Jurkat, Clone E6-1 (cell line): ENCODE measurements at places on chromosomes 7 and 10.

DNA sequence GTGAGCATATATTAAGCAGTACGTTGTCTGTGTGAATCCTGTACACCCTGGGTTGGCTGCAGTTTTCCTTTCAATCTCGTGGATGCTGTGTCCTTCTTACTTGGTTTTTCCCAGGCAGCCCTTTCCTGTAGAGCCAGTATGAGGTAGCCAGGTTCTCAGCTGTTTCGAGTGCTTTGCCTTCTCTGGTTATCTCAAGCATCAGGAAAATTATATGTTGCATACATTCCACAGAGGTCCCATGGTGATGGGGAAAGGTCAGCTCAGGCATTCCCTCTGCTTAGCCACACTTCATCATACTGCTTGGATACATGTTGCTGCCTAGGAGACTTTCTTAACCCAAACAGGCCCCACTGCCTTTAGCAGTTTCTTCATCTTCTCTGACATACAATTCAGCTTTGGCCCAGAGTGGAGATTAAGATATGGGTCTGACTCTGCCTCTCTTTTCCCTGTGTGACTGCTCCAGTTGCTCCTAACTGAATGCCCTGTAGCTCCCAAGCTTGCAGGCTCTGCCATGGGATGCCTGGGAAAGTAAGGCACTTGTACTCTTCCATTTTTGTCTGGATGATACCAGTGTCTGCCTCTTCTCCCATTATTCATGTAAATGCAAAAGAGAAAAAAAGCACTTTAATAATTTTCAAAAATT lies 11.3 kb downstream of the GNAI1 start:
- no peak for DNase-seq

DNA sequence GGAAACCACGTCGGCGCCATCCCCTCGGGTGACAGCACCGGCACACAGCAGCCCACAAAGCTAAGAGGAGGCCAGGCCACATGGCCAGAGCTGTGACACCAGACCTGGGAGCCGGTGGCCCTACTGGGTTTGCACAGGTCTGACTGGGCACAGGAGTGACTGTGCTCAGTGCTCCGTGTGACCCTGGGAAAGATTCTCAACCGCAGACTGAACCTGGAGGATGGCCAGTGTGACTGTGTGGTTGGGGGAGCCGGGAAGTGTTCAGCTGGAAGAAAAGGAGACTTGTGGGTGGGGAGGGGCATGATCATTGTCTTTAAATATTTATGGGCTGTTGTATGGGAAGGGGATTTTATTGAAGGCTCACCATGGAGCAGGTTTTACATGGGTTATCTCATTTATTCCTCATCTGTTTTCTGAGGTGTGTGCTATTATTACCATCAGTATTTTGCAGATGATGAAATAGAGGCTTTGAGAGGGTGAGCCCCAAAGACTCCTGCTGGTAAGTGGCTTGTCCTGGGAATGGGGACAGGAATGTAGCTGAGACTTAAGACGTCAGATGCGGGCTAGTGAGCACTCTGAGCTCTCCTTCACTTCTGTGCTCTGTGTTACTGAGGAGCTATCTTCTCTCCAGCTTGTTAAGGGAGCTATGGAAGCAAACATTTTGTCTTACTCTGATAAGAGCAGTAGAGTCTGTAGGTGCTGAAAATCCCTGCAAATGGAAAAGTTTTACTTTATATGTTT lies 127.5 kb downstream of the TMEM178B start:
- no peak for DNase-seq

DNA sequence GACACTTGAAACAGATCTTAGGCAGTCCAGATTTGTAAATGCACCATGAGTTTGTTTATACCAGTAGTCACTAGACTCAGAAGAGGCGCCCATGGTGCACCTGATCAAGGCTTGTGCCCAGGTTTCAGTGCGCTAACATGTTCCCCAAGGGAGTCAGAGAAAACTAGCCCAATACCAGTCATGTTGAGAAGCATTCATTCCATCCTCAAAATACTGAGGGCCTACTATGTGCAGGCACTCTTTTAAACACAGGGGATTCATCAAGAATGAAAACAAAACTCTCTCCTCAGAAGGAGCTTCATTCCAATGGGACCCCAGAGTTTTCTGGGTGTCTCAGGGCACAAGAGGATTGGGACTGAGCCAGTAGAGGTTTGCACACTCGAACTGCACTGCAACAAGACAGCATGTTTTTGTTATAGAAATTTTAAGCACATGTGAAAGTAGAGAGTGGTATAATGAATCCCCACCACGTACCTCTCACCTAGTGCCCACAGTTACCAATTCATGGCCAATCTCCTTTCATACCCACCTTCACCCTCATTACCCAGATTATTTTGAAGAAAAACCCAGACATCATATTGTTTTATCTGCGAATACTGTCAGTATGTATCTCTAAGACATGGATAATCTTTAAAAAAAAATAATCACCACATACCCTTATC lies 55.0 kb upstream of the ARID5B start:
- DNase-seq: no peak

DNA sequence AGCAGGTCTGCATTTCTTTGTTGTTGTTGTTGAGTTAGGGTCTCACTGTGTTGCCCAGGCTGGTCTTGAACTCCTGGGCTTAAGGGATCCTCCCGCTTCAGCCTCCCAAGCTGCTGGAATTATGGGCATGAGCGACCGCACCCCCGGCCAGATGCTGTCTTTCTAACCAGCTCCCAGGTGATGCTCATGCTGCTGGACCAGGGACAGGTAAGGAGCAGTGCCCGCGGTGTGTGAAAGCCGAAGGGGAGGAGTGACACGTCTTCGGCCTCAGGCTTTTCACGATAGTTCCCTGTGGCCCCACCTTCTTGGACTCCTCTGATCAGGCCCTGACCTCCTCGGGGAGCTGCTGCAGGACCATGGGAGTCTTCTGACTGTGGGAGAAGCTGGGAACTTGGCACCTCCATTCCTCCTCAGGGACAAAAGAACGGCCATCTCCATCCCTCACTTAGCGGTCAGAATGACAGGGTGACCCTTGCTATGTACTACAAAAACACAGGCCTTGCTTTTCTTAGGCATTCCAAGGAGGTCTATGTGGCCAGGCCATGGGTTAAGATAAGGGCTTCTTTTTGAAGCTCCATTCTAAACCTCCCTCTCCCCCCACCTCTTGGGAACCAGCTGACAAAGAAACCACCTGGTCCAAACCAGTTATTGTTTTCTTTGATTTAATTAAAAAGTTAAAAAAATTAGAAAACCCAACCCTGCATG lies 5.5 kb downstream of the SFRP5 start:
- no peak for DNase-seq

GRCh38 chr10:100575585-100576281 lies 40.0 kb downstream of the HIF1AN start:
- DNase-seq: no peak

GRCh38 chr7:55066524-55066923 lies 47.7 kb downstream of the EGFR start:
- DNase-seq: no peak

- no peak for DNase-seq
Measured at GRCh38 chr10:119351189-119351588, 143.8 kb downstream of the GRK5 start.

DNA sequence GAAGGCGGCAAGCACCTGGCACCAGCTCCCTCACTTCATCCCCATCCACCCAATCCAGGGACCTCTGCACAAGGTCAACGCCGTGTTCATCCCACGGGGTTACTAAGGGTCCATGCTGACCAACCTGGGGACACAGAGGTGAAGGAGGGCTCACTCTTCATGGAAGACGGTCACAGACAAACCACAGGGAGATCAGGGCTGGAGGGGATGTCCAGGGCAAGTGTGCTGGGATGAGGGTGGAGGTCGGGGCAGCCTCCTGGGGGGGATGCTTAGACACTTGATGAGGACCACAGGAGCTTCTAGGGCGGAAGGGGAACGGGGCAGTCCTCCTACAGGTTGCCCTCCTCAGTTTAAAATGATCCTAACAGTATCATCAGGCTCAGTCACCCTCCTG lies 46.7 kb downstream of the FAM53B start:
- DNase-seq: no peak

GRCh38 chr7:88014581-88014980 lies 80.5 kb downstream of the ADAM22 start:
- DNase-seq: no peak

GRCh38 chr10:79424221-79425073 lies 21.0 kb downstream of the ZCCHC24 start:
- no peak for DNase-seq

DNA sequence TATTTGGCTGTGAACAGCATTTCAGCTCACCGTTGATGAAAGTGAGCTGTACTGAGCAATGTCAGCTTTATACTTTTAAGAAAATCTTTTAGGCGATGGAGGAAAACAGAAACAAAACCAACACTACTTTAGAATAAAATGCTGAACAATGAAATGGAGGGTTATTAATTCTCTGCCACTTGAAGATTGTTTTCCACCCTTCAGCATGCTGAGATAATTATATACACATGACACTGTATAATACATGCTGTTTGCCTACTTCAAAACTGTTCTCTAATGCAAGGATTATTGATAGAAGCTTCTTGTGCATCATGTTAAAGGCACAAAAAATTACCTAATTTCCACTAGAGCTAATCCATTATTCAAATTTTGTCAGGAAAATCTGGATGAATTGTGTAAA lies 66.8 kb downstream of the CACNA2D1 start:
- DNase-seq: no peak

DNA sequence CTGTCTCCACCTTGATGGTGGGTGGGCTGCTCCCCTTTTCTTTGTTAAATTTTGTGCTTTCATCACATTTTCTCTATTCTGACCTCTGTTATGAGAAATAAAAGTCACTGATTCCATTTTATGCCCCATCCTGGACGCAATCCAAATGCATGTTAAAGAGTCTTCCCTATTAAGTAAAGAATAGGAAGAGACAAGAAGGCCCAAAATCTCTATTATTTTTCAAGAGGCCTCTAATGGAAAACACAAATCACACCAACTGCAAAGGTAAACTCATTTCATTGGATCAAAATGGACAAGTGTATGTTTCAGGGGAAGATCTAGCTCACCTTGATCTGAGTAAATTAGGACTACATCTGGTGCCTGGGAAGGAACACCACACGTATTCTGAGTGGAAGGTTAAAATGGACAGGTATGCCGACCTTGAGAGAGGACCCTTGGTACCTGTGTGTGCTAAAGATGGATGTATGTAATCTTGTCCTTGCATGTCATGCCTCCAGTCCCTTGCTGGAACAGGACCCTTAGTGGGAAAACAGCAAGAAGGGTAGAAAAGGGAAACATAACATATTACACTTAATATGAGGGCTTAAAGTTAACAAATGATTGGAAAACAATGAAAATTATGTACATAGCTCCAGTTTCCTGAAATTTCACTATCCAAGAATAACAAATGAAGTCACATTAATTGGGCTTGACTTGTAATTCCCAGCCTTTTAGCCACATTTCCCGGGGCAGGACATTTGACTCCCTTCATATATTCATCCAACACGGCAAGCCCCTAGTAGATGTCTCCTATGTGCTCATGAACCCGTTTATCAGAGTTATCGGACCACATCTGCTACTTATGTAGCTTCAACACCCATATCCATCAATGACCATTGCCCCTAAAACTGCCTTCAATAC lies 7.6 kb downstream of the IFIT2 start:
- DNase-seq: no peak

DNA sequence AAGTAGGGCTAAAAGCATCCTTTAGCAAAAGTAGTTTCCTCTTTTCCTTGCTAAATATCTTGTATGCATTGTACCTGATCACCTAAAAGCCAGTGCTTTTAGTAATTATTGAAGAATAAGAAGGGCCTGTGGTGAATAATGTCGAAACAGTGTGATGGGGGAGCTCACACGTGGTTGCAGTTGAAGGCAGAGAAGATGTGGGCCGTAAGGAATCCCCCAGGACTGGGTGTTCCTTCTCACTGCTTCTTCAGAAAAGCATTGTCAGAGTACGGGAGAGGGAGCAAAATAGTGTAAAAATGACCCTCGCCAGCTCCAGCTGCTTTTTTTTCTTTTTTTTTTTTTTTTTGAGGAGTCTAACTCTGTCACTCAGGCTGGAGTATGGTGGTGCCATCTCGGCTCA lies 201.1 kb downstream of the NSUN6 start:
- DNase-seq: no peak

DNA sequence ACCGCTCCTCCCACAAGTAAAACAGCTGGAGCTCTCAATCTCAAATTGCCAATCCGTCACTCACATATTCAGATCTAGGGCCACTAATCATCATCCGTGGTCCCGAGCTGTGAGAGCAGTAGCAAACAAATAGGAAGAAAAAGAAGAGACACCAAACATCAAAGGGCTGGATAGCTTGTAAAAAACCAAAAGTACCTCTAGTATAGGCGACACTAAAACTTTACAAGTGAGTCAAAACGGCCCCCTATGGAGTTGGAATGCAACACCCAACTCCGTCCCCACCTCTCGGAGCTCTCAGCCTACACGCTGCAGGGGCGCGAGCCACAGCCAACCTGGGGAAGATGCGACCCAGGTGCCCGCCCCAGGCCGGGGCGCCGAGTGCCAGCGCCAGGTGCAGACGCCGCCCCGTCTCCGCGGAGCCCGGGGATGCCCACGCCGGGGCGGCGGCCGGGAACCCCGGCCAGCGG lies 581 bp downstream of the FAM3C start:
- peak; percentile 29 for DNase-seq

DNA sequence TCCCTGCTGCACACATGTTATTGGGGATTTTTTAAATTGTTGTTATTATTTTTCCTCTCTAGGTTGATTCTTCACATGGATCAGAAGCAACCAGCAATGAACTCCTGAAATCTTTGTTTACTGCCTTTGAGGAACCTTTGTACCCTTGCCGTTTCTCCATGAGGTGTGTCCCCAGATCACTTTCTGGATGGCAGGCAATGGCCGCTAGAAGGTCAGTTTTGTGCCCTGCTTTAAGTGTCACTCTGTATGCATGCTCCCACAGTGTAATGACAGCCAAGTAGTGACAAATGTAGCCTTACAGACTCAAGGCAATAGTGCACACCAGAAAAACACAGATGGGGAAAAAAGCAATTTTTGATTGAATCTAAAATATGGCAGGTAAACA lies 47.7 kb upstream of the NRP1 start:
- no peak for DNase-seq

GRCh38 chr10:116521424-116522290 lies 24.1 kb upstream of the PNLIP start:
- peak; percentile 43 for DNase-seq

GRCh38 chr10:6356280-6356793 lies 153.6 kb downstream of the PFKFB3 start:
- DNase-seq: no peak

DNA sequence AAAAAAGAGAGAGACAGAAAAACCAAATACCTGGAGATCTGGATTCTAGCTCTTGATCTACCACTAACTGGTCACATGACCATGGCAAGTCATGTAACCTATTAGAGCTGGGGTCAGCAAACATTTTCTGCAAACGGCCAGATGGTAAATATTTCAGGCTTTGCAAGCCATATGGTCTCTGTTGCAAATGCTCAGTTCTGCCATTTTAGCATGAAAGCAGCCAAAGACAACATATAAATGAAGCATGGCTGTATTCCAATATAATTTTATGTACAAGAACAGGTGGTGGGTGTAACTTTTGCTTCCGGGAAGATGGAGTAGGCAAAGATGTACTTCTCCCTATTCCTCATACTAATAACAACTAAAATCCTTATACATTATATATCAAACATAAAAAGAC lies 6.7 kb downstream of the FRA10AC1 start:
- no peak for DNase-seq
